AG04450 (cell line): ENCODE measurements at places on chromosomes 6 and 20. TPM values are rescaled to one million over a fixed set of nuclear protein-coding genes. Genes with fewer than 3 reads are reported as not detected.

DNA sequence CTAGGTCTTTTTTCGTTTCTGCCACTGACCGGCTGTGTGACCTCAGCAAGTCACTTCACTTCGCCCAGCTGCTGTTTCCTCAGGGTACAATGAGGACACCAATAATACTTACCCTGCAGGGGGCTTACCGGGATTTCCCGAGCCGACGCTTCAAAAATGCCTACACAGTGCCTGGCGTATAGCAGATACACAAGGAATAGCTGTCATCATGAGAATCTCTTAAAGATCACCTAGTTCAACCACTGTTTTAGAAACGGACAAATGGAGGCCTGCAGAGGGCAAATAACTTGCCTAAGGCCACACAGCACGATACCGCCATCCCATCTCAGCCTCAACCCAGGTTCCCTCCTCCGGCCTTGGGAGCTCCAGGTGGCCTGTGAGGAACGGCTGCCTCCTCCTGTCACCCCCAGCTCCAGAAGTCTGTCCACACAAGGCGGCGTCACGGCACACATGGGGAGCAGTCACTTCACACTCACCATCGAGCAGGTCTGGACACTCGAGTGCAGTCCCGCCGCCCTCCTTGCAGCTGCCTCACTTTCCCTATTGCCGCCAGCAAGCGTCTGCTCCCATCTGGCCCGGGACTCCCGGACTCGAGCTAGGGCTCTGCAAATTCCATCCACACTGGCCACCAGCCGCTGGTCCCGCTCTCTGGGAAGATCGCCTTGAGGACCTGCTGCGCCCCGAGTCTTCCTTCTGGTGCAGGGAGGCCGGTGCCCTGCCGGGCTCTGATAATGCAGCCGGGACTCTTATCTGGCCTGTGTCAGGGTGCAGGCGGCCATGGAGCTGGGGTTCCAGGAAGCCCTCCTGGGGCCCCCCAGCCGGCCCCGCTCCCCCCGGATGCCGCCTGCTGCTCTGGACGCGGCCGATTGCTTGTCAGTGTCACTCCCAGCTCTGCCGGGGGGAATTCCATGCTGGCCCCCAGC lies at the start of gene RIPOR3:
Gene RIPOR3, minus strand, starts transcription at position 893 of the 923 bp plus-strand sequence. Its CDS starts 414 bp downstream, at position 479.
- no peak for DNase-seq

DNA sequence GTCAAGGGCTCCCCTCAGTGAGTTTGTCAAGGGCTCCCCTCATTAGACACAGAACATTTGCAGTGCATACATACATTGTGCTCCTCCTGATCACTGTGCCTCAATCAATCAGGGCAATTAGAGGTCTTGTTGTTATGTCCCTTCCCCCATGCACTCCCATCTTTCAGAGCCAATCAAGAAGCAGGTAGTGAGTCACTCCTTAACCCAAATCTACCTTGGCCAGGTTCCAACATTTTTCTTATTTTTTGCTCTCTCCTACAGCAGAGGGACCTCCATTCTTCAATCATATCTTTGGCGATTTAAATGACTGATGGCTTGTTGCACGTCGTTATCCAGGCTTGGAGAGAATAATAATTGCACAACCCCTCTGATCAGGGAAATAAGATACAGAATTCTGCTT lies 409.9 kb upstream of the SPTLC3 start:
- DNase-seq: no peak

DNA sequence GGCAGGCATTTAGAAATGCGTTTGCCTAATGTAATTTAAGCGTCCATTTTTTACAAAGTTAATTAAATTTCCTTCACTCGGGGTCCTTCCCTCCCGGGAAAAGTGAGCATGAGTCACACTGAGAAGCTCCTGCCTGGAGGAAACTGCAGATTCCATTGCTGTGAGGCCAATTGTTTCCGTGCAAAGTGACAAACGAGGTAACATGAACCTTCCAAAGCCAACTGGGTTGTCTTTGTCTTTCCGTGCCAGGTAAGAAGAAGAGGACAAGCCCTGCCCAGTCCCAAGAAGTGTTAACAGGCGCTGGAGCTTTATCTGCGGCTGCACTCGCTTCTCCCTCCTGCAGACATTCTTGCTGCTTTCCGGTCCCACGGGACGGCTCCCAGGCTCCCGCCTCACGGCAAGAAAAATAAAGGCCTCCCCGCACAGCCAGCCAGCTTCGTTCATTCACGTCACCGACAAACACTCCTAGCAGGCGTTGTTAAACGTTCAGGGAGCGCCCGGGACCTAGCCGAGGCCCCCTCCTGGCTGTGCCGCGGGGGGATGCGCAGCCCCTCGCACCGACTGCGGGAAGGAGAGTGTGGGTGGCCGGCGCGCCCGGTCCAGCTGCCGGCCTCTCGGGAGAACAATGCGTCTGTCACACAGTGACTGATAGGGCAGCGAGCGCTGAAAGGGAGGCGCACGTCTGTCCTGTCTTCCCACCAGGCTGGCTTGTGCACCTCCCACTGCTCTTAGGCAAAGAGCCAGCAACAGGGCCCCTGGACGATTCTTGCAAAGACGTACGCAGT lies 61.5 kb upstream of the HDDC2 start:
- no peak for DNase-seq

- DNase-seq: no peak
Observed at GRCh38 chr6:143185288-143185687, 124.6 kb downstream of the AIG1 start.

DNA sequence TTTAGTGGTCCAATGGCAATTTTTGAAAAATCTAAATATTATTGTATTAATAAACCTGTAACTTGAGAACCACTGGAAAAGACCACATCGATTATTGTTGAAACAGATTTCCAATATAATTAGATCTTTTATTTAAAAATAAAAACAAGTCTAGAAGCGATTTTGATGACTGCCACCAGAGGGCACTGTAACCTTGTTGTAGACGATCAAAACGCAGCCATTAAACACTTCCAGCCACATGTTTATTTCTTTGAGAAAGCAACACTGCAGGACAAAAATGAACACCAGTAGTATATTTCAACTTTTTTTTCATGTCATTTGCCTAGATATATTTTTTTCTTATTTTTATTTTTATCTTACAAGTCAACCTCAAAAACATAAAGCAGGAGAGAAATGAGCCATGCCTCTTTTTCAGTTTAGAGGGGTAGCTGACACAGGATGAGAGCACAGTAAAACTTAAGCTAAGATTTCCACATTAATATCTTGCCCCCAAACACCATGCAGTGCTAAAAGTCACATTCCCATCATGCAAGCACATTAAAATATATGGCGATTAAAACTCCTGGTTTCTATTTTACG lies 115.4 kb downstream of the OPRM1 start:
- DNase-seq: peak; percentile 65

DNA sequence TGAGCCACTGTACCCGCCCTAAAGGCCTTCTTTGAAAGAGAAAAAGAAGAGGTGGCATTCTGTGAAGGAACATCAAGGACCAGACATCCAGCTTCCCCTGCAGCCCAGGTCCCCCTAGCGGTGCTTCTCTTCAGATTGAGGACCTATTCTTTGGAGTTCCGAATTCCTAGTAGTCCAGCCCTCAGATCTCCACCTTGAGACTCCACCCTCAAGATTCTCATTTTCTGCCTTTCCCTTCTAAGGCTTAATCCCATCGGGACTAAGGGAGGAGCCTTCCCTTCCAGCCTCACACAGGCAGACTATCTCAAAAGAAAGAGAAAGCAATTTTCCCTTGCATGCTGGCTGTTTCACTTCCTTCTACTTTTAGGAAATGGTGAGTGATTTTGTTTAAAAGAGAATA lies 32.5 kb downstream of the MUC22 start:
- DNase-seq: no peak

DNA sequence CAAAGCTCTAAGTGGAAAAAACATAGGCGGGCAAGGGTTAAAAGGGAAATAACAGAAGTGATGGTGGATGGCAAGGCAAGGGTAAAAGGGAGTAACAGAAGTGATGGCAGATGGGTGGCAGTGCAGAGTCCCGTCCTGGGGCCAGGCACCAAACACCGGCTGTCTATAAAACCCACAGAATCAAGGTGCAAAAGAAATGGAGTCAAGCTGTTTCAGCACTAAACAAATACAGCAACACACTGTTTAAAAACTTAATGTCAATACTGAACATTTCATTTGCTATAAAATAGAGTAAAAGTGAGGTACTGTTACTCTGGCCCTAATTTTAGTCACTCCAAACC lies 87.6 kb downstream of the MAN1A1 start:
- DNase-seq: no peak

DNA sequence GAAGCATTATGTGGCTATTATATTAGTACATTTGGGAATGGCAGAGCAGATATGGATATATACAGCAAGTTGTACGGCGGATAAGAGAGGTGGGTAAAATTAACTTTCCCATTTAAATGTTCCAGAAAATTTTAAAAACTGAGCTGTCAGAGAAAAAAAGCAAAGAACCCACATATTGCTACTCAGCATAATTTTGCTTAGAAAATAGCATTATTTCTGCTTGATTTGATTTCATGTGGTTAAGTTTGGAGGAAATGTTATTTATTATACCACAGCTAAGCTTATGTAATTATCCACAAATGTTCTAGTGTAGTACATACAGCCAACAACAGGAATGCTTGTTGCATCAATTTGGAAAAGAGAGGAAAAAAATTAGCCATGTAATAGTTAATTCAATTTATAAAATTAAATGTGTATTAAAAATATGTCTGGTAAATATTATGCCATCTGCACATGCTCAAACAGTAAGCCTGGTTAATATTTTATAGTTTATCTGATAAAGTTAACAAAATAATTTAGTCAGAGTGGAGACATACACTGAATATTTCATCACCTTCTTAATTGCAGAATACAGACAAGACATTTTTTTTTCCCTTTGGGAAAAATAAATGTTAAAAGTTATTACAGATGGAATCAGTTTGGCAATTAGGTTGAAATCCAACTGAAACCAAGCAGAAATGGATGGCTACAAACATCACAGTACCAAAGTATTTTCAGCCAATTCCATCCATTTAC lies 172.1 kb upstream of the ID4 start:
- DNase-seq: no peak

DNA sequence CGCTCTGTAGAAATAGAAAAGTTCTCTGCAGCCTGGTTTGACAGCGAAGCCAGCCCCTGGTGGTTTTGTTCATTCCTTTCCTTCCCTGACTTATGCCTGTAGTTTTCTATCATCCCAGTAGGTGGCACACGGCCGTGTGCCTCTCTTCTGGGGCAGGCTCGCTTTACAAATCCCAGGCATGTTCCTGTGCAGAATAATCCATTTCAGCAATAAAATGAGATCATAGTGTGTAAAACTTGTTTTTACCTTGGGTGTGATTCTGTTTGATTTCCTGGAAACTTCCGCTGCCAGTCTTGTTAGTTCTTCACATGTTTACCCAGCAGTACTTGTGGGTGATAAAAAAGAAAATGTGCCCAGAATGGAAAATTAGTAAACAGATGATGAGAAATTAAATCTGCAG lies 7.4 kb upstream of the INSM1 start:
- DNase-seq: peak; percentile 43

DNA sequence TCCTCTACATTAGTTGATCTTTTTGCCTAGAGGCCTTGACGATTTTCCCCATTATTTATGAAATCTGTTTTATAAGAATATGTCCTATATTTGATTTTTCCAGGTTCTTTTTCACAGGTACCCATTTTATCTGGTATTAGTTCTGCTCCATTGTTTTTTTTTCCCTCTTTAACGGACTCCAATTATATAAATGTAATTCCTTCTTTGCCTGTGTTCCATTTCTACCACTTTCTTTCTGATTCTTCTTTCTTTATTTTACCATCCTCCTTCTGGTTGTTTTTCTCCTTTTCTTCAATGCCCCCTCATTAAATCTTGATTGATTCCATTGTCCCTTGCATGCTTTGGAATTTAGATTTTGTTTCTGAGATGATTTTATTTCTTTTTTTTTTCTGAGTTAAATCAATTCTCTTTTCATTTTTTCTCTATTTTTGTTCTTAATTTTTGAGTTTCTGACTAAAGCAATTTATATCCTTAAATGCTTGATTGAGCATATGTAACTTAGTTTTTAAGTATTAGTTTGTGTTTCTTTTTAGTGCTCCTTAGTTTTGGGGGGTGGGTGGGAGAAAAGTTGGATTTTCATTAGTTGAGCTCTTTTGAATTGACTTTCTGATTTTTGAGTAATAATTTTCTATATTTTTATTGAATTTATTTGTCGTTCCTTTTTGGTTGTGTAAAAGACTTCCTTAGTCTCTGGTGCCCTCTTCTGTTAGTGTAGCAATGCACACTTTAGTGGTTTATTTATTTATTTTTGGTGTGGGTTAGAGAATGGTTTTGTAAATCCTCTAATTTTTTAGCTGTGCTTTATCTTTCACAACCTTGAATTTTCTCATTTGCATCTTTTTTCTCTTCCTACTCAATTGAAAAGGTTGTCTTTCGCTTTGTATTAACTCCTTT lies 140.8 kb downstream of the FARS2 start:
- no peak for DNase-seq

- no peak for DNase-seq
Observed at GRCh38 chr6:151402228-151402627, 10.9 kb upstream of the ZBTB2 start.

- DNase-seq: no peak
Observed at GRCh38 chr6:119586250-119586882, 236.8 kb upstream of the MAN1A1 start.

DNA sequence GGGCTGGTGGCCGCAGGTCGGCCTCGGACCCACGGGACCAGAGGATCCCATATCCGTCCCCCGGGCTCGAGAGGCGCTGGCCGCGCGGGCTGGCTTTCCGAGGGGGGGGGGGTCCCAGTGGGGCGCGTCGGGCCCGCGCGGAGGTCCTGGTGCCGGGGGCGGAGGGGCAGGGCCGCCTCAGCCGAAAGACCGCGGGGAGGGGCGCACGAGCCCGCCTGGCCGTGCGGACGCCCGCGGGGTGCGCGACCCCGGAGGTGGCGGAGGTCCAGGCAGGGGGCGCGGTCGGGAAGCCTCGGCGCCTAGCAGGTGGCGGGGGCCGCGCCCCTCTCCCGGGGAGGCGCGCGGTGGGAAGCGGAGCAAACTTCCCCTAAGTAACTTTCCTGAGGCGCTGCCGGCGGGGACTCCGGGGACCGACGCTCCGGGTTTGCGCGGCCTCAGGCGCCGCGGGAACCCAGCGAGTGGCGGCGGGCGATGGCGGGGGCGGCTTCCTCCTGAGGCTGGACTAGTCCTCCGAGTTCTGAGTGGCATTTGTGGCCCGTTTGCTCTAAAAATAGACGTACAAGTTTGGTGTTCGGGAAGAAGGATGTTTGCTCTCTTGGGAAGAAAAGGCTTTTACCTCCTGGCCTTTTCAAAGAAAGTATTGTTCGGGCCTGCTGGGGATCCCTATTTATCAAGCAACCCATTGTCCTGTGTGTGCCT lies 26.5 kb upstream of the BTBD3 start:
- DNase-seq: no peak

DNA sequence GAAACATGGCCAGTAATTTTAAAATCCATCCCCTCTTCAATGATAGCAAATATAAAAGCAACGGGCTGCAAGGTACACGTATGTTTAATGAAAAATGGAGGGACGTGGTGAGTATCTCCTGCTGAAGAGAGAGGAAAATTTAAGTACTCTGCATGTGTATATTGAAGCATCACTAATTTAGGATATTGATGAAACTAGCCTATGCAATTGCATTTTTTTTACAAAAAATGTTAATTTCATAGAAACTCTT lies 362 bp upstream of the TMX4 start:
- no peak for DNase-seq

- no peak for DNase-seq
Observed at GRCh38 chr6:19896693-19897010, 59.5 kb downstream of the ID4 start.

RCAN2 gene
- 0.11 TPM in 2 replicates for polyA plus RNA-seq

LTA gene
- not detected in 2 replicates for polyA plus RNA-seq

ISM1 gene
- not detected in 2 replicates for polyA plus RNA-seq

PROKR2 gene
- not detected in 2 replicates for polyA plus RNA-seq
